ENCODE measurements at places on chromosomes 1 and 21.

DNA sequence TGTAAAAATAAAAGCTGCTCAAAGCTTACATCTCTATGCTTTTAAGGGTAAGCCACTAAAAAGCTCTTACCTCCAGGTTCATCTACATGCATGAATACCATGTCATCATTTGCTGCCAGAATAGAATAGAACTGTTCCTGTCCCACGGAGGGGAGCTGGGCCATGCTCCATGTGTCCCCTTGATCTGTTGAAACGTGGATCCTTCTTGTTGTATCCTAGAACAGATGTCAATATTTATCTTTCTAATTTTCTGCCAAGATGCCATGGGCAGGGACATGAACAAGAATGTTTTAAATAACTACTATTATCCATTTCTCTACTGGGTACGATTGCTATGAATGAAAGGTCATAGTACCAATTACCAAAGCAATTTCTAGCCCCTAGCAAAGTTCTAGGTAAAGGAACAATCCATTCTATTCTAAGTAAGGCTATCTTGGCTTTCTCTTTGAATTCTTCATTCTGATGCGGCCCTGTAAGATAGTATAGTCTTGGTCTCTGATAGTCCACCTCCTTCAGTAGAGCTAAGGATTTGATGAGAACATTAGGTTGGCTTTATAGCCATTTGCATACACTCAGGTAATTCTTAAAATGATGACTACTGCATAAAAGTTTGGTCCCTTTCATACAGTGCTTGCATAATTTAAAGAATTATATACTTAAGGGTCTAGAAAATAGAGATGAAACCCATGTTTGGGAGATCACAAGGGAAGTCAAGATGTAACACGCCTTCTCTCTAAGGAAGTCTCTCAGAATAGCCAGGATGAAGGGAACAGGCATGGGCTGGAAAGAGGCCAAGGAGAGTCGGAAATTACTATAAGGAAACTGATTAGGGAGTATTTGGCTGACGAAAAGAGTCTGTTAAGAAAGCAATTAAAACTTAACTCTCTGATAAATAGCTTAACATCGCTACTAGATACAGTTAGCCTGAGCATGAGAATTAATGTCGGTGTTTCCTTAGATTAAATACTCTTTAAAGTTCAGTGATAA lies 35.4 kb upstream of the MYBPHL start:
- no peak for DNase-seq

GRCh38 chr1:183575606-183576005 lies 14.7 kb downstream of the NCF2 start:
- no peak for DNase-seq

DNA sequence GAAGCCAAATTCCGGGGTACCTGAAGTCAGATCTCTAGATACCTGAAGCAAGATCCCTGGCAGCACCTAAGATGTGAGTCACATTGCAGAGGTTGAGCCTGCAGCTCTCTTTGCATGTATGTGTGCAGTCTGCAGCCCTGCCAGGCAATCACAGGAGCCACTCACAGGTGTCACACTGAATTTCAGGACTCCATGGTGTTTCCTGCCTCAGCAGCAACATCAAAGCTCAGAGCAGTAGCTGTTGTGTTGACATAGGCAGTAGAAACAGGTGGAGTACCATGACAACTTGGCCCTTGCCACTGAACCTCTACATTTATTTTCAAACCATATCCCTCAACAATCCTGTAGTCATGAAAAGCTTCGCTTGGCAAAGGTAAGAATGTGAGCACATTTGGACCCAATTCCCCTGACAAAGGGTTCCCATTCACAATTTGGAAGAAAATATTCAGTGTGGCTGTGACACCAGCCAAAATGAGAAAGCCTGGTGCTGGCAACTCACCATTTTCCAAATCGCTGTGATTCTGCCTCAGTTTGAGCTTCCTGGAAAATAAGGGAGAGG lies 419.8 kb upstream of the NFIA start:
- no peak for DNase-seq

GRCh38 chr1:62325681-62326080 lies 6.4 kb upstream of the KANK4 start:
- no peak for DNase-seq

DNA sequence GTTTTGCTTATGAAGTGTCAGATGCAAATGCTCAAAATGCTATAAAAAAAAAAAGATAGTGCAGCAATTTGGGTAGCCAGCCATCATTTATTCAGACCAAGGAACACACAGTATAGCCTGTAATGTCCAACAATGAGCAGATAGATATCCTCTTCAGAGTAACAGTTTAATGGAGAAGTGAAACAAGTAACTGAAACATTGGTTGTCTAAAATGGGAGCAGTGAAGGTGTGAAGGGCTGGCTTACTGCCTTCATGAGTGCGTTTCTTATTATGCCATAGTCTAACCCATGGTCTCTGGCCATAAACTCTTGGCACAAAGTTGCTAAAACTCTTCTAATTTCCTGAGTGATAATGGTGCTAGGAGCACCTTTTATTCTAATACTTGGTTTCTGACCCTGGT lies 11.4 kb downstream of the RGS5 start:
- no peak for DNase-seq

DNA sequence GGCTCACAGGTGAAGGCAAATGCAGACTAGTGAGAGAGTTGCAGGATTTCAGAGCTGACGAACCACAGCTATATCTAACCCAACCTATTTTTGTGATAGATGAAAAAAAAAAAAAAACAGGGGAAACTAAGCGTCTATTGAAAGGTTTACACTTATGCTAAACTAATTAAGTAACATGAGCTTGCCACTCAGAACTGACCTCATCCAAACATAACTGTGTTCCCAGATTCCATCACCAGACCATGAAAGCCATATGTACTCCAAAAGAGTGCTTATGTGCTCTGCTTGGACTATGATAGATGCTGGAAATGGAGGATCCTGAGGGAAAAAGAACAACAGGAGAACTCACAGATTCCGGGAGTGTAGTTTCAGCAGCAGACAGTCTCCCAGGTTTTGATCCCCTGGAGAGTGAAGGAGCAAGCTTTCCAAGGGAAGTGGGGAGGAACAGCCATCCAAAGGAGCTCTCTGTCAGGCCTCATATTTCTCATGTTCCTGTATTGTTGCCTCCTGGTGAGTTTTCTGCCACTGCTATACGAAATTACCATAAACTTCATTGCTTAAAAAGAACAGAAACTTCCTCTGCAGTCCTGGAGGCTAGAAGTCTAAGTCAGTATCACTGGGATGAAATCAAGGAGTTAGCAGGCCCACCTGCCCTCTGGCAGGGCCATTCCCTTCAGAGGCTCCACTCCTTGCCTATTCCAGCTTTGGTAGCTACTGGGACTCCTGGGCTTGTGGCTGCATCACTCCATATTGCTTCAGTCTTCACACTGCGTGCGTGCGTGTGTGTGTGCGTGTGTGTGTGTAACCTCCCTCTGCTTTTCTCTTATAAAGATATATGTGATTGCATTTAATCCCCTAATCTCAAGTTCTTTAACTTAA lies 38.1 kb downstream of the NIBAN1 start:
- DNase-seq = no peak

DNA sequence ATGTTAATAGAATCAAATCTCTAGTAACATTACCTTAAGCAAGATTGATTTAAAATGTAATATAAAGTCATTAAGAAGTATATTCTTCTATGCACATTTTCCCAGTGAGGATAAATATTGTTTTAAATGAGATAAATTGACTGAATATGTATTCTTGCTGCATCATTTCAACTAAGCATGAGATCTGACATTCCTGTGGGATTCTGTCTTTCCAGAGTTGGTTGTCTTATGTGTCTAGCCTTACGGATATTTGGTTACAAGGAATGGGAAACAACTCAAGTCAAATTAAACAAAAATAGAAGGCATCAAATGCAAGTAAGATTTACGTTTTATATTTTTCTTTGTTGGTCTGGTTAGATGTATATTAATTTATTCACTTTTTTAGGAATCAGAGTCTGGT lies 287.5 kb downstream of the PTGER3 start:
- no peak for DNase-seq

DNA sequence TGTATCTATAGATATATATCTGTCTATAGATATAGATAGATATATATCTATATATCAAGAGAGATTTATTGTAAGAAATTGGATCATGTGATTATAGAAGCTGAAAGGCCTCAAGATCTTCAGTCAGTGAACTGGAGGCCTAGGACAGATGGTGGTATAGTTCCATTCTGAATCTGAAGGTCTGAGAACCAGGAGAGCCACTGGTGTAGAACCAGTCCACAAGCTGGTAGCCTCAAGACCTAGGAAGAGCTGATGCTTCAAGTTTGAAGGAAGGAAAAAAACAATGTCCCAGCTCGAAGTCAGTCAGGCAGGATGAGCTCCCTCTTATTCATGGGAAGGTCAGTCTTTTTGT lies 213.2 kb upstream of the JUN start:
- no peak for DNase-seq

DNA sequence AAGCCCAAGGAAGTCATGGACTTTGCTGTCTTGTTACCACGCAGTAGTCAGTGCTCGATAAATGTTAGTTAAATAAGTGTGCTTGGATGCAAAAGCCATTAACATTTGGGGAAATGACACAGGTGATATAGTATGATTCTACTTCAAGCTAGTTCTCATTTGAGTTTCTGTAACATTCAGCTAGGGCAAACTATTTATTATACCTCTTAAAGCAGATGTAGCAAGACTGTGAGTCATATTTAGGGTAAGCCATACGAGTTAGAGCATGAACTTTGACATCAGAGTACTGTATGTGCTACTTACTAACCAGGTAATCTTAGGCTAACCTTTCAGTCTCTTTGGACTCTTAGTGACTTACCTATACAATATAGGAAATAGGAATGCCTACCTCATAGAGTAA lies 21.0 kb downstream of the CLCA4 start:
- no peak for DNase-seq

DNA sequence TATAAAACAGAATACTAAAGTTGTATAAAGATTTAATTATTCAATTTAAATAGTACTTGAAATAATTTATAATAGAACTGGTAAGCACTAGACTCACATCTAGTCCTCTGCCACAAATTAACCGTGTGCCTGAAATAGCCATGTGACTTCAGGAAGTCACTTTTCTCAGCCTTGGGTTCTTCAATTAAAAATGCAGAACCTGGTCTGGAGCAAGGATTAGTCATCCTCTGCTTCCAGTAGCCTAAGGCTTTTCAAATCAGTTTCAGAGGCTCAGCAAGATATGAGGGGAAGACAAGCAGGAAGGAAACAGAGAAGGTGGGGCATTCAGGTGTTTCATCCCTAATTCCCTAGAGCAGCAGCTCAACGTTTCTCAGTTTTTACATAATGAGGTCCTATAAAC lies 23.0 kb downstream of the DPH5 start:
- DNase-seq = no peak

- DNase-seq = no peak
Observed at GRCh38 chr1:240609527-240610060, 2.4 kb downstream of the GREM2 start.

- no peak for DNase-seq
Observed at GRCh38 chr1:114112775-114113174, 40.9 kb downstream of the SYT6 start.

DNA sequence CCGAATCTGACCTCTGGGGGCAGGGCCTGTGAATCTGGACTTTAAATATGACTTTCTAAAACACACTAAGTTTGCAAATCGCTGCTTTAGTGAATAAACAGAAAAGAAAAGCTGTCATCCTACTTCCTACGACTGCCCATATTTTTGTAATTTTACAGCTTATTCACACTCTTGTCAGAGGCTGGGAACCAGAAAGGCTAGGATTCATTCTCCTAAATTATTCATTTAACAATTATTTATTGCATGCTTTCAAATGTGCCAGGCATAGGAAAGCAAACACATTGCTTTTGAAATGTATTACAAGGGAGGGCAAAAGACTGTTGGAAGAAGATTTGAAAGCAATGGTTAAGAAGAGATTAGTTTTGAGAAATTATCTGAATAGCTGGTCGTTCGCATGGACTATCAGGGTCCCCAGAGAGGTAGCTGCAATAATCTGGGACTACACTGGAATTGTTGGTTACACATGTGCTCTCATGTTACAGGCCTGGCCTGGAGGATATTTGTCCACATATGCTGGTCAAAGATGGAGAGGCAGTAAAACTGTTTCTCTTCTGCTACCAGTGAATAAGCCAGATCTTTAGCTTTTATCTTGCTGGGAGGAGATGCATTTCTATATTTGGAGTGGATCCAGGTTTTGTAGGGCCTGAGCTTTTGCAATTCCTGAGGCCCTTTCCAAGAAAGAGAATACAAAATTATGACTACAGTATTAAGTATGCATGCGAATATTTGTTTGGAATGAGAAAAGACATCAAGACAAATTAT lies 29.6 kb upstream of the SFPQ start:
- DNase-seq = no peak

- DNase-seq = peak; percentile 62
Observed at GRCh38 chr1:111867868-111868440, 112.3 kb downstream of the DDX20 start.

DNA sequence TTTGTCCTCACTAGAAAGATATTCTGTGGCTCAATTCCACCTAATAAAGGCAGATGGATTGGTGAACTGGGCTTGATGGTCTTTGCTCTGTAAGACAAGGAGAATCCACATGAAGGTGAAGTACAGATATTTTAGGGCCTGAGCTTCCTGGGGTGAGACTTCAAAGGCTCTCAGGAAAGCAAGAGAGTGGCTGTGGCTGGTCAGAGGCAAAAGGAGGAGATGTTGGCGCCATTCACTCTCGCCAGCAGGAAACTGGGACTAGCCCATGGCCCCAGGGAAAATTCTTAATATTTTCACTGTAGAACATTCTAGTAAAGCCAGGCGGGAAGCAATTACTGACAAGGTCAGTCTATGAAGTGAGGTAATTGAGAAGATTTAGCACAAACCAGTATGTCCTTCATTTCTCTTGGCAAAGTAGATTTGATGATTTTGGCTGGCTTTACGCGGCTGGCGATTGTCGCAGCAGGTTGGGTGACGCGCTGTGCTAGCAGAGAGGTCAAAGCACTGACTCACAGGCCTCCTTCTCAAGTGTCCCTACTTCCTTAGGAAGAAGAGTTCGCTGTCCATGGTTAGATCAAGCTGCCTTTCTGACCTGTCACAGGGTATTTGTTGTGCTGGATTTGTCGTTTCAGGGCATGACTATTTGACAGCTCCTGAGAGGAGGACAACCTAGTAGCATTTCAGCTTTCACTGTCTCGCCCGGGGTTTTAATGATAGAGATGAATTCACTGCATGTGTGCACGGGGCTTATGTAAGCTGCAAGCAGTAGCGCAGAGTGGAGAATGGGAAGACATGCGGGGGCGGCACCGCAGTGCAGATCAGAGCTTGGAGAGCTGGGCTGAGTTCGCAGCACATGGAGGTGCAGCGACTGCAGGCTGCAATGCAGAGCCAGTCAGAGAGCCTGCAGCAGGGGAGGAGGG lies 32.7 kb downstream of the XCL1 start:
- no peak for DNase-seq

GRCh38 chr1:164785841-164786534 lies 227.0 kb downstream of the PBX1 start:
- no peak for DNase-seq

DNA sequence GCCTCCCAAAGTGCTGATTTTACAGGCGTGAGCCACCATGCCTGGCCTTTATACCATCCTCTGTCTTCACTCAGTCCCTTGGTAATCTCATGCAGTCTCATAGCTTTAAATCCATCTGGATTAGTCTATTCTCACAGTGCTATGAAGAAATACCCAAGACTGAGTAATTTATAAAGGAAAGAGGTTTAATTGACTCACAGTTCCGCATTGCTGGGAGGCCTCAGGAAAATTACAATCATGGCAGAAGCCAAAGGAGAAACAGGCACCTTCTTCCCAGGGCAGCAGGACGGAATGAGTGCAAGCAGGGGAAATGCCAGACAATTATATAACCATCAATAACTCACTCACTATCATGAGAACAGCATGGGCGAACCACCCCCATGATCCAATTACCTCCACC lies 49.1 kb upstream of the CPLANE2 start:
- no peak for DNase-seq

- DNase-seq = no peak
Observed at GRCh38 chr1:48035371-48036141, 38.4 kb upstream of the TRABD2B start.

GRCh38 chr21:25496825-25497482 lies 110.3 kb downstream of the MRPL39 start:
- no peak for DNase-seq
